ENCODE measurements at places on chromosomes 2 and 18.
A peak's percentile ranks its signal among the peaks of the same experiment; 100 is the strongest.

GRCh38 chr2:49794396-49794795 is 640.1 kb upstream of the FSHR start:
- no peak for DNase-seq

DNA sequence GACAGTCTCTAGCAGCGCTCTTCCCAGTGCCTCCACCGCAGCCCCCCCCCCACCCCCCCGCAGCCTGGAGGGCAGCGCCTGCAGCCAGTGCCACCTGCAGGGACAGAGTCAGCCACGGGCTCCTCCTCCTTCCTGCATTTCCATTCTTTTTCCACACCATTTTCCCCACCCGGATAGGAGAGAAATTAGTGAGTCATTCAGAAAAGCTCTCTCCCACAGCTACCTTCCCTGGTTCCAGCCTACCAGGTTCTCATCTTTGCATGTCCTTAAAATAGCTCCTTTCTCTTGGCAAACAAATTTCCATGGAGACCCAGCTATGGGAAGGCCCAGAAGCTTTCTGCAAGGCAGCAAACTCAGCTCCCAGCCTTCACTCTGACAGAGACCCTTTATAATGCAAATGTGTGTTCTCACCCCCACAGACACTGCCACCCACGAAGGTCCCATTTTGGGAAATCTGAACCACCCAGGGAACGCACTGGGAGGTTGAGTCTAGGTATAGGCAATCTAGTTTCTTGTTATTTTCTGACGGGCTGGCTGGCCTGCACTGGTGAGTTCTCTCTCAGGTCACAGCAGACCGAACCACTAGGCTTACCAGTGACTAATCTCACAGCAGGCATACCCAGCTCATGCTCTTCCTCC is 41.8 kb upstream of the ATG16L1 start:
- DNase-seq, result no peak

DNA sequence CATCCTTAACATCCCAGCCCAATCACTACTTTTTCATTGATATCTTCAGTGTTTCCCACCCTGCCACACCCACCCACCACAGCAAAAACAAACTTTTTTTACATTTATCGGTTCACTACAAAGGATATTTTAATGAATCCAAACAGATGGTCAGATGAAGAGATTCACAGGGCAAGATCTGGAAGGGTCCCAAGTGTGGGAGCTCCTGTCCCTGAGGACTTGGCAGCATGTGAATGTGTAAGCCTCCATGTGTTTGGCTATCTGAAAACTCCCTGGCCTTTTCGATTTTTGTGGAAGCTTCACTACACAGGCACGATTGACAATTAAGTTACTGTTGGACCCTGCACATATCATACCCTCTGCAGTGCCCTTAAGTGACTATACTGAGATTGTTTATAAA is 48.1 kb upstream of the CRIM1 start:
- no peak for DNase-seq

DNA sequence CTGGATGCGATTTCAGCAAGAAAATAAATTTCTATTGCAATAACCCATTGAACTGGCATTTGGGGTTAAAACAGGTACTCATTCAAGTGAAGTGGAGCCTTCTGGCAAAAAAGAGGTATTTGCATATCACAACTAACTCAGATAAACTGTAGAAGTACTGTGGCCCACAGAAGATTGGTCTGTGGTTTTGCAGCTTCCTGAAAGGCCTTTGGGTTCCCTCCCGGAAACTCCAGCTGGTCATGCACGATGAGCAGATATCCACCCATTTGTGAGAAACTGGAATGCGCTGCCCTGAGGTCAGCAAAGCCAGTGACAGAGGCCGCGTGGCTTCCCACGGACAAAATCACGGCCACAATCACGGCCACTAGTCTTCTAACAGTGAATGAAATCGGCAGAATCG is 106.3 kb downstream of the EPHA4 start:
- DNase-seq, result no peak

DNA sequence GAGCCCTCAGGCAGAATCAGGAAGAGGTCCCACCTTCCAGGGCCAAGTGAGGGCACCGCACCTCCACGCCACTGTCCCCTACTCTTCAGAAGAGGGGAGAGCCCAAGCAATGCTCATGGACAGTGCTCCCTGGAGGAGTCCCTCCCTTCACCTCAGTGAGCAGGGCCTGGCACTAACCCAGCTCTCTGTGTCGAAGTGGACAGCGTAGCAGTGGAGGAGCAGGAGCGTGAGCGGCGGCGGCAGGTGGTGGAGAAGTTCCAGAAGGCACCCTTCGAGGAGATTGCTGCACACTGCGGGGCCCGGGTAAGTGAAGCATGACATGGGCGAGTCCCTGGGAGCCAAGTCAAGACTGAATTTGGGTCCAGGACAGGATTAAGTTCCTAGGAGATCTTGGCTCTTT is 16.7 kb downstream of the POMC start:
- no peak for DNase-seq

DNA sequence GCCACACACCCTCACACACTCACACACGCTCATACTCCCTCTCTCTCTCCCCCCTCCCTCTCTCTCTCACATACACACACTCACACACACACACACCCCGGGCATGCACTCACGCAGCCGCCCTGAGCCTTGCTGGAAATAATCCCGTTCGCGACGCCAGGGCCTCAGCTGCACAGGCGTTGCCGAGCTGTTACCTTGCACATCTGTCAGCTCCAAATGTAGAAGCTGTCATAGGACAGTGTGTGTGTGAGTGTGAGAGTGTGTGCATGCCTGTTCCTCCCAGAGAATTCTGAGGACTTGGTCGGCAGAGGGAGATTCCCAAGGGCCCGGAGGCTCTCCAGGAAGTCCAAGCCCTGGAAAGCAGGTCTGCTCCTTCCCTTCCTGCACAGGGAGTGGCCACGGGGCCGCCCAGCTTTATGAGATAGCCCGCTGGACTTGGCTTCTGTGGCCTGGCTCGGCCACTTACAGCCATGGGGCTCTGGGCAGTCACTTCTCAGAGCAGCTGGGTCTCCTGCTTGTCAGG is 8.6 kb downstream of the SPR start:
- DNase-seq, result no peak

DNA sequence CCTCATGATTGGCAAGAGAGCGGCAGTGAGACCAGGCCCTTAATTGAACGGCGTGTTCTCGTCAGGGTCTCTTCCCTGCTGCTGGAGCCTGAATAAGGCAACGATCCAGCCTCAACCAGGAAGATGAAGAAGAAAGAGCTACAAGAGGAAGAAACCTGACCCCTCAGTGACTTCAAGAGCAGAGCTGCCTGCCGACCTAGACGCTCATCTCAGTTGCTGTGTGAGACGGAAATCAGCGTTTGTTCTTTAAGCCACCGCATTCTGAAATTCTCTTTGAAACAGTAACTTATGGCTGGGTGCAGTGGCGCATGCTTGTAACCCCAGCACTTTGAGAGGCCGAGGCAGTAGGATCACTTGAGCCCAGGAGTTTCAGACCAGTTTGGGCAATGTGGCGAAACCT is 29.6 kb upstream of the KCNG3 start:
- DNase-seq, result no peak

DNA sequence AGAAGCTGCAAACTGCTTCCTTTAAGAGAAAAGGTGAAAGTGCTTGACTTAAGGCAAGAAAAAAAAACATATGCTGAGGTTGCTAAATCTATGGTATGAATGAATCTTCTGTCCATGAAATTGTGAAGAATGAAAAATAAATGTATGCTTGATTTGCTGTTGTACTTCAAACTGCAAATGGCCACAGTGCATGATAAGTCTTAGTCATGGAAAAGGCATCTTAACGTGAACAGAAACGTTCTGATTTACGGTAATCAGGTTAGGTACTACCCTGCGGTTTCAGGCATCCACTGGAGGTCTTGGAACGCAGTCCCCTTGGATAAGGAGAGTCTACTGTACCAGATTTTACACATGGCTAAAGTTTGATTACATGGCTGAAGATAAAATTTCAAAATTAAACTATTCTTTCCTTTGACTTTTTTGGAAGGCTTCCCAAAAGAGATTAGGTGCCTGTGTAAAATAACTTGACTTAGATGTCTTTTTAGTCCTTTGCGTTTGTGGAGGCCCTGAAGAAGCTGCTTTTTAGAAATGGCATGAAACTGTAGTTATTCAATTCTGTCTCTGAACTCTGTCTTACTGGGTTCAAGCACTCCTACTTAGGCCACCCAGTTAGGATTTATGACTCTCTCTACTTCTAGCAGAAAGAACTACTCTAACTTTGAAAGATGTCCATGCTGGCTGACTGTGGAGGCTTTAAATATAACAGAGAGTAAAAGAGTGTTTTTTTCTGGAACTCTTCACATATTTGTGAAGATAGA is 35.9 kb upstream of the SCN9A start:
- DNase-seq, result no peak

DNA sequence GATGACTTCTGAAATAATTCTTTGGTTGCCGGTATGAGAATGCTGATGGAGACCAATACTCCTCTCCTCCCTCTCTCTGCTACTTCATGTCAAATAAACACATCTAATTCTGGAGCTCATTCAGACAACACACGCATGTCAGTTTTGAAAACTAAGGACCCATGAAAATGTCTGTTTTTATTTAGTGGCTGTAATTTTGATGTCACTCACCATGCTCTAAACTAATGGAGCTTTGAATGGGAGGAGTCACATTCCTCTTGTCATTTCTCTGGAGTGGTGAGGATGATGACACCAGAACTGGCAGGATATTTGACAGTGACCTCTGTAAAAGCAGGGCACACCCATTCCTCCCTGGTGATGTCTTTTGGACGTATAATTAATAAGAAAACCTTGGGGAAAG is 163.0 kb downstream of the PHLPP1 start:
- no peak for DNase-seq

- DNase-seq, result peak; percentile 83
These were observed 36.0 kb downstream of the PCBP1 start for GRCh38 chr2:70123051-70123828.

GRCh38 chr2:205117125-205117524 is 565.2 kb upstream of the NRP2 start:
- DNase-seq, result no peak

- DNase-seq, result no peak
These were observed 36.3 kb downstream of the ACVR1 start for GRCh38 chr2:157839822-157840221.

- DNase-seq, result peak; percentile 28
These were observed 293.7 kb downstream of the NDUFA10 start for GRCh38 chr2:239731422-239731821.

GRCh38 chr2:119259296-119259860 is 35.7 kb downstream of the STEAP3 start:
- DNase-seq, result no peak

GRCh38 chr2:159177957-159178356 is 108.5 kb downstream of the WDSUB1 start:
- no peak for DNase-seq

- DNase-seq, result no peak
These were observed 92.3 kb downstream of the CELF4 start for GRCh38 chr18:37473195-37473840.

DNA sequence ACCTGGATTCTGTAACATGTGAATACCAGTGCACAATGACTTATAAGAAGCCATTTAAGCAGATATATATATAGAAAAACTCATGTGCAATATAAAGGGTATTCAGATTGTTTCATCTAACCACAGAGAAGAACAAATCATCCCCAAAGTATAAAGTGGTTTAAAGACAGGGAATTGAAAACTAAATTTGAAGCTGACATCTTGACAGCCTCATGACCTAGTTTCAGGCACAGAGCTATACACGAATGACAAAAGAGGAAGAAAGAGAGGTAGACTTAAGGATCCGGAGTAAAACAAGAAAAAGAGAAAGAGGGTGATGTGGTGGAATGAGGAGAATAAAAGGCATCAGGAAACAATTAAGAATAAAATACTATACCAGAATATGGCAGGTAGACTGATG is 194.5 kb downstream of the EPHA4 start:
- DNase-seq, result no peak

DNA sequence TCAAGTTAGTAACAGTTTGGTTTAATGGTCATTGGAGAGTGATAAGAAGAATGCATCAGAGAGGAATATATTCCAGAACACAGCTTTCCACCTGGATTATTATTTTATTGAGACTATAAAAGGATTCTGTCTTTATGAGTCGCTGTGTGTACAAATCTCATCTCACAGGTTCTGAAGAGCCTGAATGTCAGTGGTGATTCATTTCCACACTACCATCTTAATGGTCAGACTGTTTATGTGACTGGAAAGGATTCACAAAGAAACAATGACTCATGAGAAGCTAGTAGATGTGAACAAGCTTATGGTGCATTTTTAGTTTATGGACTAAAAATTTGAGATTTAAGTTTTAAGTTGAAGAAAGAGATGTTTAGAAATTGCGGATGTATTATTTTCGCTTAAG is 685.4 kb upstream of the NRXN1 start:
- DNase-seq, result no peak

- no peak for DNase-seq
These were observed 447.3 kb downstream of the XIRP2 start for GRCh38 chr2:167335541-167335992.

DNA sequence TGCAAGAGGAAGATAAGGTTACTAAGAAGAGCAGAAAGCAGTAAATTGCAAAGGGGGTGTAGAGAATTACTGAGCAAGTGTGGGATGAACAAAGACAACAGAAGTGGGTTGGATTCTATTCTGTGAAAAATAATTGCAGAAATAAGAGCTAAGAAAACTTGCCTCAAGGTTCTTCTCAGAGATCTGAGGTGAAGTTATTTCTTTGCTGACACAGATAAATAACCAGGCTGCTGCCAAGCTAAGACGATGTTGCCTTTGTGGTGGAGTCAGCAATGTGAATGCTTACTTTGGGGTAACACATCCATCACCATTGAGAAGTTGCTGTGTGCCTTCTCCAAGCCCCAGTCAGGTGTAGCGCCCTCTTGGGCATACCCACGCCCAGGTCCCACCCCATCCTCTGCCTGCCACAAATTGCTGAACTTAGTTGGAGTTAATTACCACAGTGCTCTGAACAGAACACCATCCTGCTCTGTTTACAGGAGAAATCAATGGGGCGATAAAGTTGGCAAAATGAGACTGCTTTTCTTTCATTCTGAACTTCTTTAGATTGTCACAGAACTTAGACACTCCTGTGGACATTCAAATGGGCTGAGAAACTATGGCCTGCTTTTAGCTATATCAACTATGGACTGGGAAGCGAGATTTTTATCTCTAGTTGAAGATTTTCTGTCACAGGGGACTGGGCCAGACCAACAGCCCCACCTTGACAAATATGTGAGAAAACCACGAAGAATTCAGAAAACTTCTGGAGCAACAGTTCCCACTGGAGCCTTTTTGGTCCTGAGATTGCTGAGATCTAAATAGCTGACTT is 283.6 kb downstream of the TMX3 start:
- no peak for DNase-seq

- DNase-seq, result no peak
These were observed 128.5 kb upstream of the LGALSL start for GRCh38 chr2:64325477-64325851.

GRCh38 chr2:232781765-232782164 is 5.4 kb upstream of the KCNJ13 start:
- no peak for DNase-seq
